ENCODE measurements at places on chromosomes 5 and 9.

- no peak for DNase-seq
Measured at GRCh38 chr9:107246259-107247254, 36.5 kb upstream of the RAD23B start.

DNA sequence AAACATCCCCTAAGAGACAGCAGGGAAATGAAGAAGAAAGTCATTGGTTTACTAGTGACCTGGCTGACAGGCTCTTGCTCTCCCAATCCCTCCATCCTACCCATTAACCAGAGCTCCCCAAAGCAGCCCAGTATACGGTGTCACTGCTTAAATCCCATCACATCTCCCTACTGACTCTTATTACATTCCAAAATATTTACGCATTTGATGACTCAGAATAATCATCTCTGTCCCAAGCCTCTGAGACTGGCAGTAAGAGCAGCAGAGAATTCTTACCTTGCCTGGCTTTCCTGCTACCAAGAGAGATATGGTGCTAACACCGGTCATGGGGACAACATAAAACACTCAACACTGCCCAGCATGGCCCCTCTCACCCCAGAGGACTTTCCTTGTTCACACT lies 20.2 kb upstream of the WHRN start:
- no peak for DNase-seq

- DNase-seq = no peak
Measured at GRCh38 chr5:31853398-31854135, 214.6 kb downstream of the PDZD2 start.

GRCh38 chr5:15304066-15304731 lies 195.8 kb upstream of the FBXL7 start:
- DNase-seq = no peak

DNA sequence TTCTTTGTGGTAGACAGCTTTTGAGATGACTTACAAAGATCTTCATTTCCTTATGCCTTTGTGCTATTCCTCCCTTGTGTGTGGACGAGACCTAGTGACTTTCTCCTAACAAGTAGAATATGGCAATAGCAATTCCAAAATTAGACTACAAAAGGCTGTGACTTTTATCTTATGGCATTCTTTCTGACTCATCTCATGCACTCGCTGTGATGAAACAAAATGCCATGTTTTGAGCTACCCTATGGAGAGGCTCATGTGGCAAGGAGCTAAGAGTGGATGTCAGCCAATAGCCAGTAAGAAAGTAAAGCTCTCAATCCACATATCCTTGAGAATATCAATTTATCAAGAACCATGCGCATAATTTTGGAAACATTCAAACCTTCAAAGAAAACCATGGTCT lies 380.5 kb upstream of the SMC2 start:
- DNase-seq = no peak

GRCh38 chr5:122391621-122392020 lies 79.6 kb downstream of the SNCAIP start:
- no peak for DNase-seq

DNA sequence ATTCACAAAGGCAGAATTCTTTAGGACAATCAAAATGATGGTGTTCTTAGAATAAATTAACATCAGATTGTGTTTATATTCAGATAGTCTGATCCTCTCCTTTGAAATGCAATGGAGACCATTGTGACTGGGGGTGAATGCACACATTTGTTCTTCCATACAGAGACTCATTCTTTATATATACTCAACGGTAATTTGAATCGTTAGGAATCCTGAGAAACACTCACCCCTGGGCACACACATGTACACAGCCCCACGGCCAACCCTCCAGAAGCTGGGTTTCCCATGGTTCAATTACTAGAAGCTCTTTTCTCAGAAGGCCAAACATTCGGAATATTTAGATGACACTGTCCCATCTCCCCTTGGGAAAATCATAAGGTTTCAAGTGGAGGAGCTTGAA lies 57.5 kb upstream of the EPB41L4B start:
- no peak for DNase-seq

Data from stimulated activated CD4-positive, alpha-beta T cell treated with anti-CD3 and anti-CD28 coated beads, Interleukin-2, amount 100 ng/mL, for 24 hours (primary cell).